ENCODE measurements at places on chromosomes 12 and 14.

DNA sequence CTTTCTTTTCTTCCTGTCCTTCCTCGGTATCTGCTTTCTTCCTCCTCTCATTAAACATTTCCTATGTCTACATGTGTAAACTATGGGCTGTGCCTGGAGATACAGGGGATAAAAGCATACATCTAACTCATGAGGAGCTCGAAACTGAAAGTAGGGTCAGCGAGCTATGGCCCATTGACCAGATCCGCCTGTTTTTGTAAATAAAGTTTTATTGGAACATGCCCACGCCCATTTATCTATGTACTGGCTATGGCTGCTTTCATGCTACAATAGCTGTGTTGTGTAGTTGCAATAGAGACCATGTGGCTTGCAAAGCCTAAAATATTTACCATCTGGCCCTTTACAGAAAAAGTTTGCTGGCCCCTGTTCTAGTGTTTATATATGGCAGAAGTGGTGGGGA is 500.8 kb upstream of the GARIN6 start:
- no peak for DNase-seq

DNA sequence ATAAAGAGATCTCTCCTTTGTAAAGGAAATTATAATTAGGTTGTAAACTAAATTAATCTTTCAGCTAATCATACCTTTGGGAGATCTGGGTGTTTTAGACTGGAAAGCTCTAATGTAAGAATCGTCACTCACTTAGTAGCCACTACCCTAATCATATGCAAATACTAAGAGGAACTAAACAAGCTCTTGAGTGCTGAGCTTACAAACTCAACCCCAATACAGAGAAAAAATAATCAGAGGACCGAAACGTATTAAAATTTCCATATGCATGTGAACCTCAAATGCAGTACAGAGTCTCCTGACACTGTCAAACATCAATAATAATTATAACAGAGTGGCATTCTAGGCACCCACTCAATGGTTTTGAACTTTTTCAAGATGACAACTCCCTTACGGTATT is 235.3 kb upstream of the FOXN3 start:
- DNase-seq: no peak

- no peak for DNase-seq
These were observed 80.5 kb upstream of the GARIN6 start for GRCh38 chr12:99567072-99567471.

DNA sequence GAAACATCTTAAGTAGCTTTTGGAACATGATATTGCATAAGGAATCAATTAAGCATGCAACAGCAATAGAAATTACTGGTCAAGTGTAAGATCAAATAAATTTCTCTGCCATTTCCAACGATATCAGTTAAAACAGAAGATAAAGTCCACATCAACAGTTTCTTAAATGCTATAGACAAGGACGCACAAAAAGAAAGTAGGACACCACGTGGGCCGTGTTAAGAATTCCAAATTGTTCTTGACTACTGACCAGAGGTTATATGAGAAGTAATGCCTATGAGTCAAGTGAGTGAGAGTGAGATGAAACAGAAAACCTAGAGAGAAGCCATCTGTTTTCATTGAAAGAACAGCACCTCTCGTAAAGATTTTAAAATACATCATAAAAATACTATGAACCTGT is 318.2 kb downstream of the TMEM117 start:
- no peak for DNase-seq

- DNase-seq: no peak
These were observed 7.0 kb upstream of the MMP19 start for GRCh38 chr12:55849616-55850343.

DNA sequence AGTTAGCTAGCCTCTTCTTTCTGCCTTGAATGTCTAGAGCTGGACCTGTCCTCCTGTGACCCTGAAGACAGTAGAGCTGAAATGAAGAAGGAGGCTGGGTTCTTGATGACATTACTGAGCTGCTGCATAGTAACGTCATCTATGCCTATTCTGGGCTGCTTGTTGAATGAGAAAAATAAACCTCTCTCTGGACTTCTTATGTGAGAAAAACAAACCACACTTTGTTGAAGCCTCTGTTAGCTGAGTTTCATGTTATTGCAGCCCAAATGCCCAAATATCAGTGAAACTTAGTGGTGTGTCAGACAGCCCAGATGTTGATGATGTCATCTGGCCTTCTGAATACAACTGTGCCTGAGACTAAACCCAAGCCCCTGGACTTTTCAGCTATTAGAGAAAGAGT is 67.0 kb upstream of the MAX start:
- DNase-seq: no peak

GRCh38 chr12:111993292-111994150 is 19.4 kb downstream of the TMEM116 start:
- no peak for DNase-seq

DNA sequence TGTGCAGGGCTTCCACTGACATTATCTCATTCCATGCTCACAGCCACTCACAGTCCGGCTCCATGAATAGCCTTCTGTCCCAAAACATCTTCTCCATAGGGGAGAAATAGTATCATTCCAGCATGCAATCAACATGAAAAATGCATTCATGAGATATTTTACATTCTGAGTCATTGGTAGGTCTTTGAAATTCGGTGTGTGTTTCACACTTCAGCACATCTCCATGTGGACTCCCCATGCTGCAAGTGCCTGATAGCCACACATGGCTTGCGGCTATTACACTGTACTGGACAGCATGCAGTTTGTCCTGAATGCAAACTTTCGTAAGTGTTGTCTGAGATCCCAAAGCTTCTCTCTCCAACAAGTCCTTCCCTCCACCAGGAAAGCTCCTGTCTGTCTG is 449.3 kb downstream of the MED13L start:
- DNase-seq: no peak

- no peak for DNase-seq
These were observed 188.2 kb downstream of the CACNA1C start for GRCh38 chr12:2240984-2241383.

GRCh38 chr14:79727900-79728299 is 483.4 kb downstream of the DIO2 start:
- DNase-seq: no peak

DNA sequence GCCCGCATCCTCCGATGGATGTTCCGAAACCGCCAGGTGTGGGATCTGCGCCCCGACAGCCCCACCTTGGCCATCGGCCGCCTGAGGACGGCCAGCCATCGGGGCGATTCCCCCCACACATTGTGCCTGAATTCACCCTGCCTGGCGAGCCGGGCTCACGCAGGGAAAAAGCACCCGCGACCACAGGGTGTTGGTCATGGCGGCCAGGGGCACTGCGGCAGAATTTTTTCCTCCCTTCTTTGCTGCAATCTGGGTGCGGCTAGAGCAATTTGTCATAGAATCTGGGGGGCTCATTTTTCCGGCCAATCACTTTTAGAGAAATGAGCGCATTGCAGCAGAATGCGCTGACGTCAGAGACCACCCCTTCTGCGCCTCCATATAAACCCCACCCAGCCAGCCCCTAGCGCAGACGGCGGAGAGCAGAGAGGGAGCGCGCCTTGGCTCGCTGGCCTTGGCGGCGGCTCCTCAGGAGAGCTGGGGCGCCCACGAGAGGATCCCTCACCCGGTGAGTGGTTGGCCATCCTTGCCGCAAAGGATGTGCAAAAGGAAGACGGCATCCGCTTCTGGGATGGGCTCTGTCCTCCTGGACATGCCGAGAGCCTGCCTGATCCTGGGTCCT is at the start of gene MEG3:
MEG3 (plus strand) TSS at position 406 of the 619 bp plus-strand sequence.
- DNase-seq: no peak

GRCh38 chr12:112985642-112986290 is 7.4 kb downstream of the OAS2 start:
- no peak for DNase-seq

- no peak for DNase-seq
These were observed at the start of gene BHLHE41 for GRCh38 chr12:26124446-26125399. BHLHE41 (minus strand) TSS chr12:26125037; CDS start chr12:26124779, 258 bp downstream.

DNA sequence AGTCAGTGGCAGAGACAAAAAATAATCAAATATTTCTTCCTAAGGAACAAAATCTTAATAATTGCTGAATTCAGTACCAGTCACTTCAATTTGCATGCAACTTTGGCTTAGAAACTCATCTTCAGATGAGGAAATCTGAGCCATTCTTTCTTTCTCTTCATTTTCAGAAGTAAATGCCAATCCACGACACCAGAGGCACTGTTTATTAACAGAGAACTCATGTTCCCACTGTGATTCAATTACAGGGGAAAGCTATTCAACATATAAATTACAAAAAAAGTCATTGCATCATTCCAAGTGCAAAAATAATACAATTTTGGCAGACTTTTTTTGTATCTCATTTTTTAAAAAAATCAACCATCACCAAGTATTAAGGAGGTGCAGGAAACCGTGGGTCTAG is 816.1 kb upstream of the TMEM132C start:
- DNase-seq: no peak

- no peak for DNase-seq
These were observed 5.0 kb upstream of the FBRSL1 start for GRCh38 chr12:132484891-132485441.

GRCh38 chr12:103727638-103728037 is 113.4 kb downstream of the NT5DC3 start:
- no peak for DNase-seq

DNA sequence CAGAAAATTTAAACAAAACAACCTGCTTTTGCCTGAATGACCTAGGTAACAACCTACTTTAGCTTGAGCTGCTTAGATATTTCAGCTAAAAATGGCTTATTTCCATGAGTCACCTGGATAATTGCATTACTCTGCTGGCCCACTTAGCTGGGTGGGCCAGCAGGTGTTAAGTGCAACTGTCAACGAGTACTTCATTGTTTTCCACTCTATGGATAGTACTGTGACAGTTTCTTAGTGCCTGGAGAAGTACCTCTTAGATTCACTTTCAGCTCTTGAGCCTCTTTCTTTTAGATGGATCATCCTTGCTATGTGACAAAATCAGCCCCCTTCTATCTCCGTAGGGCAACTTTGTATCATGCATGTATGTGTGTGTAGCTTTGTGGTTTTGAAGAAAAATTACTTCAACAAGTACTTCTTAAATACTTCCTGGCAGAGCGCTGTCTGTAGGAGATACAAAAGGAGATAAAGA is 368.2 kb upstream of the ATP2B1 start:
- DNase-seq: no peak

GRCh38 chr12:109847142-109847735 is 14.0 kb upstream of the TRPV4 start:
- no peak for DNase-seq

GRCh38 chr12:15389561-15389960 is 67.3 kb downstream of the PTPRO start:
- DNase-seq: no peak

- DNase-seq: no peak
These were observed 101.5 kb downstream of the KICS2 start for GRCh38 chr12:64120568-64120967.

DNA sequence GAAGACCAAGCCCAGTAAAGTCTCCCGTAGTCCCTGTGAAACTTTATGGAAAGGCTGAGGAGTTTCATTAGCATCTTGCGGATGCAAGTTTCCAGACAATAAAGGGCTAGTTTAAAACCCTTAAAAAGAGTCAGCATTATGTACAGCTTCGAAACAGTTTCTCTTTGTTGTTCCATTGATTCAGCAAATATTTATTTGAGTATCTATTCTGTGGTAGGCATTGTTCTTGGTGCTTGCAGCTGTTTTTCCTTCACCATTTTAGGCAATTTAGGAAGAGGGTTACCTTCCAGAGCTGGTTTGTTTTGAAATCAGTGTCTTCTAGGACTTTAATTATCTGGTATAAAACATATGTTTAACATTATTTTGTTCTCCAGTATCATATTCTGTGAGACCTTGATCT is 1.5 kb downstream of the SLIRP start:
- no peak for DNase-seq

GRCh38 chr14:73223049-73223448 is 14.3 kb upstream of the PAPLN start:
- DNase-seq: no peak

DNA sequence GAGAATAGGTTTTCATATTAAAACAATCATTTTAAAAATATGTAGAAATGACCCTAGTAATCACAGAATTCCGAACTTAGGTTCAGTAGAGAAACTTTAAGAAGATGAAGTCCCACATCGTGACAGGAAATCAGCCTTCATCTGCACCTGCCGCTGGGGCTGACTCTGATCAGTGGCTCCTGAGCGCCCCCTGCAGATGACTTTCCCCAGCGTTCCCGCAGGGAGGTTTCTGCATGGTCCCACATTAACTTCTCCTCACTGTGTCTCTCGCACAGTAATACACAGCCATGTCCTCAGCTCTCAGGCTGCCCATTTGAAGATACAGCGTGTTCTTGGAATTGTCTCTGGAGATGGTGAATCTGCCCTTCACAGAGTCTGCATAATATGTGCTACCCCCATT is 1131.1 kb downstream of the TMEM121 start:
- peak; percentile 27 for DNase-seq

DNA sequence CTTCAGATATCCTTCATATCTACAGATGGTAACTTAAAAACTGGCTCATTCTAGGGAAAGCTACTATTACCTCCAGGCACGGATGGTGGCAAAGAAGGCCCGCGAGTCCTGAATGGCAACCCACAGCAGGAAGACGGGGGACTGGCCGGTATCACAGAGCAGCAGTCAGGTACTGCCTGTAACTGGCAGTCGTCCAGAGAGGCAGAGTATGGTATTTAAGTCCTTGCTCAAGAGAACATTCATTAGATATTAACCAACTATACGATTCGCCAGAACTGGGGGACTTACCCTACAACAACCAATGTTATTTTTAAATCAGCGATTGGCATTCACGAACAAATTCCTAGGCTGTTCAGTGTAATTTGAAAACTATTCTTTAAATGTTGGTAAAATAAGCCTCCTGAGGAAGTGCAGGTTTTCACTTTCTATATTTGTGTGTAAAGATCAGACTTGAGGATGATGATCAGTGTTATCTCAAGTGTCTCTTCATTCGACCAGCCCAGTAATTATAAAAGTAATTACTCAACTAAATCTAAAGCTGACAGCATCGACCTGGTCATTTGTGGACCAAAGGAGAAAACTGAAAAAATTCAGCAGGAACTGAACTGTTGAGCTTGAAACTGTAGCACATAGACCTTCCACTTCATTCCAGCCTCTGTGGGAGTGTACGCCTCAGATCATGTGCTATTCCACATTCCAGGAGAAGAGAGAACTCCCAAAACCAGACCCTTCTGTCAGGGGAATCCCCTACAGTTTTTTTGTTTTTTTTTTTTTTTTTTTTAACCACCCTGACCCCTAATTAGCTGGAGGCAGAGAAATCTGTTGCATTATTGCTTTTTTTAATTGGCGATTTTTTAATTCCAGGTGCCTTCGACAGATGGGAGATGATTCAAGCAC is 75.6 kb downstream of the ESR2 start:
- DNase-seq: no peak

DNA sequence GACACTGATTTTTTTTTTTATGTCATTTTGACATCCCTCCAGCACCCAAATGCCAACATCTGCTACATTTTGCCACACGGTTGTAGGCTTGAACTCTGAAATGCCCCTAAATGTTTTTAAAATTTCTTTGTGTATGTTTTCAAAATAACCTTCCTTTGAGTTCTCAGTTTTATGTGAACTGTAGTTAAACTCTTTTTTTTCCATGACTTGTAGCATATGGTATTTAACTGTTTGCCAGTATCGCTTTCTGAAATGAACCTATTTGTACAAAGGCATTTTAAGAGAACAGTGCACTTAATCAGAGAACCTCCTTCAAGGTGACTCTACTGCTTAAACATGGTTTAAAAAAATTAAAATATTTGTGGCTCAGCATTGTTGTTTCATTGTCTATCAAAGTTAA is 61.5 kb downstream of the PDE3A start:
- no peak for DNase-seq

GRCh38 chr12:51755251-51755650 is 93.3 kb downstream of the FIGNL2 start:
- DNase-seq: no peak

- no peak for DNase-seq
These were observed 45.5 kb downstream of the RIC8B start for GRCh38 chr12:106819991-106820390.

- no peak for DNase-seq
These were observed 306.8 kb upstream of the LRFN5 start for GRCh38 chr14:41299924-41300323.
